ENCODE measurements at places on chromosomes 2 and 18. TPM values are rescaled to one million over a fixed set of nuclear protein-coding genes. Genes with fewer than 3 reads are reported as not detected.

DNA sequence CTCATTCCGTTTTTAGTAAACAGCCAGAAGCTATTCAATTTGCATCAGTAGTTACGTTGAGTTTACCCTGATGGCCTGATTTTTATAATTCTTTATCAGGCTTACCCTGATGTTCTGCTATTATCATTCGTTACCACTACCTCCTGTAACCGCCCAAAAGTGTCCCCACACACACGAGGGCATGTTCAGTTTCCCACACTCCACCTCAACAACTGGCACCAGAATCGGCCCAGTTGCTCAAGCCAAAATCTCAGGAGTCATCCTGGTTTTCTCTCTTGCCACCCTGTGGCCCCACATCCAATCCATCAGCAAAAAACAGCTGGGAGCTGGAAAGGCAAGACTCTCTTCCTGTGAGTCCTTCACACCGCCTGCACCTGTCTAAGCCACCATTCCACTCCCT lies 102.9 kb upstream of the RAB6C start:
- no peaks in the 10 kb centered on the region for H3K27me3 ChIP-seq
- peaks cover 14% of the 10 kb centered on the region for H3K4me1 ChIP-seq
- no peak for DNase-seq

GRCh38 chr18:9619545-9619944 lies 5.2 kb upstream of the PPP4R1 start:
- H3K4me1 ChIP-seq, result peaks cover 5% of the 10 kb centered on the region
- H3K36me3 ChIP-seq, result no peaks in the 10 kb centered on the region
- no peak overlapping the region for H3K4me3 ChIP-seq
- no peak for DNase-seq
- H3K27me3 ChIP-seq, result no peaks in the 10 kb centered on the region

- no peak overlapping the region for H3K27ac ChIP-seq
- H3K4me3 ChIP-seq, result no peak overlapping the region
- no peaks in the 10 kb centered on the region for H3K27me3 ChIP-seq
These were observed 447.5 kb upstream of the FSIP2 start for GRCh38 chr2:185291035-185291647.

DNA sequence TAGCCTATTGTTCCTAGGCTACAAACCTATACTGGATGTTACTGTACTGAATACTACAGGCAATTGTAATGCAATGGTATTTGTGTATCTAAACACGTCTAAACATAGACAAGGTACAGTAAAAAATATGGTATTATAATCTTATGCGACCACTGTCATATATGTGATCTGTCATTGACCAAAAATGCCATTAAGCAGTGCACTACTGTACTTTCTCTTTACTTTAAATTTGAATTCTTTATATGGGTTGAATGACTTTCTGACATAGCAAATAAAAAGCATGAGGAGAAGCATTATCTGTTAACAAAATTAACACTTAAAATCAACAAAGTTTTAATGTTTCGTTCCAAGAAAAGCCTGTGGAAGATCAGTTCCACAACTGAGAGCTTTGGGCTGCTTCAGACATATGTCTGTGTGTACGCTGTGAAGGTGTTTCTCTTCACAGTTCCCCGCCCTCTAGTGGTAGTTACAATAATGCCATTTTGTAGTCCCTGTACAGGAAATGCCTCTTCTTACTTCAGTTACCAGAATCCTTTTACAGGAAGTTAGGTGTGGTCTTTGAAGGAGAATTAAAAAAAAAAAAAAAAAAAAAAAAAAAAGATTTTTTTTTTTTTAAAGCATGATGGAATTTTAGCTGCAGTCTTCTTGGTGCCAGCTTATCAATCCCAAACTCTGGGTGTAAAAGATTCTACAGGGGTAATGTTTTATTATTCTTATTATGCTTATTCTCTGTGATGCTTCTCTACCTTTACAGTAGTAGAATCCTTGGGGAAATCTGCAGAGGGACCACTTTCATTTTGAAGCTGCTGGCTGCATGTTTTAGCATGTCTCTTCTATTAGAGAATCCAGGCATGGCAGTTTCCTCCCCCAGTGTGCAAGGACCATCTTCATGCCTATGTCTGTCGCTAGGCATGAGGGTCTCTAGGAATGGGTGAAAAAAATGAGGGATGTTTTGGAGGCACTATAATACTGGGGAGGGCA lies 54.5 kb downstream of the SCN2A start:
- no peaks in the 10 kb centered on the region for H3K36me3 ChIP-seq
- peak; percentile 51 for DNase-seq
- no peaks in the 10 kb centered on the region for H3K27me3 ChIP-seq
- H3K4me3 ChIP-seq, result no peak overlapping the region
- no peaks in the 10 kb centered on the region for H3K4me1 ChIP-seq
- H3K27ac ChIP-seq, result no peak overlapping the region

GRCh38 chr2:177101930-177102329 lies 110.7 kb upstream of the HNRNPA3 start:
- no peak overlapping the region for H3K4me3 ChIP-seq
- H3K4me1 ChIP-seq, result no peaks in the 10 kb centered on the region
- no peak for DNase-seq

PRKAG3 gene
- total RNA-seq, result not detected

DNA sequence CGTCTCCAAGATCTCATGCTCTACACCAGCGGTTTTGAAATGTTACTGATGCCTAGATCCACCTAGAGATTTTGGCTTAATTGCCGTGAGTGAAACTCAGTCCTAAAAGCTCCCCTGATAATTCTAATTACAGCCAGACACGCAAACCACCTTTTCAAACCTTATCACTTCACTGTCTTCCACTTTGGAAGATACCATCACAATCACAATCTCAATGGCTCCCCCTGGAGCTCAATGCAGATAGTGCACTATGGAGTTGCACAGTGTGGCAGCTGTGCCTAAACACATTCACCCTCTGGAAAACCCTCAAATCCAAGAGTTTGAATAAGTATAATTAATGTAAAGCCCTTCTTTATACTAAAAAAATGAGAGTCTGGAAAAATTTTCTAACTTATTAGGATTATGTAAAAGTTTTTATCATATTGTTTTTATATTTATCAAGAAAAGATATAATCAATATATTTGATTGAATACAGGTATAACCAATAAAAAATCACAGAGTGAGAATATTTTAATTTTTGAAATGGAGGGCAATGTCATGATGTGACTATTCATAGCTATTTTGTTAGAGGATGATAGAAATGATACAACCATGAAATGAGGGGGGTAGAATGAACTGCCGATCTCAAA lies 102.9 kb upstream of the SLC8A1 start:
- DNase-seq, result no peak
- no peaks in the 10 kb centered on the region for H3K4me1 ChIP-seq
- no peaks in the 10 kb centered on the region for H3K36me3 ChIP-seq
- no peak overlapping the region for H3K27ac ChIP-seq
- no peaks in the 10 kb centered on the region for H3K27me3 ChIP-seq
- no peak overlapping the region for H3K4me3 ChIP-seq

- H3K4me3 ChIP-seq, result no peak overlapping the region
- no peak for DNase-seq
- H3K4me1 ChIP-seq, result no peaks in the 10 kb centered on the region
- no peaks in the 10 kb centered on the region for H3K36me3 ChIP-seq
- no peak overlapping the region for H3K27ac ChIP-seq
These were observed 94.5 kb downstream of the LAMA1 start for GRCh38 chr18:7023063-7023580.

PSMA8 gene
- total RNA-seq, result 1.7 TPM

- no peak for DNase-seq
- no peaks in the 10 kb centered on the region for H3K4me1 ChIP-seq
- no peak overlapping the region for H3K4me3 ChIP-seq
These were observed 166.9 kb downstream of the MSH2 start for GRCh38 chr2:47569658-47570475.

SAG gene
- not detected for total RNA-seq

EVA1A gene
- total RNA-seq, result not detected

- no peaks in the 10 kb centered on the region for H3K4me1 ChIP-seq
- H3K27ac ChIP-seq, result no peak within 1 kb of the TSS
- no peak for DNase-seq
- no peaks in the 10 kb centered on the region for H3K36me3 ChIP-seq
- H3K4me3 ChIP-seq, result no peak within 1 kb of the TSS
These were observed at the start of gene SYT4 for GRCh38 chr18:43277164-43277600. Gene SYT4, minus strand, starts transcription at chr18:43277490. Its CDS starts 209 bp downstream, at chr18:43277281.

- no peak overlapping the region for H3K27ac ChIP-seq
- H3K4me1 ChIP-seq, result no peaks in the 10 kb centered on the region
- H3K27me3 ChIP-seq, result no peaks in the 10 kb centered on the region
- no peak overlapping the region for H3K4me3 ChIP-seq
- no peaks in the 10 kb centered on the region for H3K36me3 ChIP-seq
- no peak for DNase-seq
These were observed 219.7 kb downstream of the SLC4A10 start for GRCh38 chr2:161843936-161844335.

DPY30 gene
- 82.7 TPM for total RNA-seq

ADGRF3 gene
- 2.6 TPM for total RNA-seq

DNA sequence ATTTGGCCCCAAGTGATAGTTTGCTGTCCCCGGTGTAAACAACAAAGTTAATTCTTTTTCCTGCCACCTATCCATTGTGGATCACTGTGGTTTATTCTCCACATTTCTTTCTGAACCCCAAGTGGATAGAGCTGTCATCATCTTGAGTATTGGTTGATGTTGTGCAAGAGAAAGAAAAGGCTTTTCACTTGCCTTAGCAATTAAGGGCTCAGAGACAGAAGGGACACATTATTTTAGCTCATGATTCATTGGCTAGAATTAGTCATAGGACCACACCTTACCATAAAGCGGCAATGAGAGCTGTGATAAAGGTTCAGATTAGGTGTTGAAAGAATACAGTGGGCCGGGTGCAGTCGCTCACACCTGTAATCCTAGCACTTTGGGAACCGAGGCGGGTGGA lies 442.1 kb upstream of the DCC start:
- H3K27ac ChIP-seq, result no peak overlapping the region
- no peak for DNase-seq
- no peaks in the 10 kb centered on the region for H3K4me1 ChIP-seq

DNA sequence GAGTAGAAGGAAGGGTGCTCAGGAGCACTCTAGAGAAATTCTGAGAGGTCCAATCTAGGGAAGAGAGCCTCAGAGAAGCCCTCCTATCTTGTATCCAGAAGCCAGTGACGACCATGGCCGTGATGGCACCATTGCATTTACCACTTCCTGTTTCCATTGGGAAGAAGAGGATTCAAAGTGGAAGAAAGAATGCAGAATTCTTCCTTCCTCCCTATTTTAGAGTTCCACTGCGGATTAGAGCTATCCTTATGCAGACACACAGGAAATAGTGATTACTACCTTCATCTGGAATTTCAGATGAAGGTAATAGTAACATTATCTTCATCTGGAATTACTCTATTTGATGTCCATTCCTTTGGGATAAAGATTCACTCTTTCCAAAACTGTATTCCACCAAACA lies 45.6 kb upstream of the PCBP1 start:
- H3K4me3 ChIP-seq, result no peak overlapping the region
- no peaks in the 10 kb centered on the region for H3K27me3 ChIP-seq
- no peaks in the 10 kb centered on the region for H3K36me3 ChIP-seq

NT5DC4 gene
- not detected for total RNA-seq

DNA sequence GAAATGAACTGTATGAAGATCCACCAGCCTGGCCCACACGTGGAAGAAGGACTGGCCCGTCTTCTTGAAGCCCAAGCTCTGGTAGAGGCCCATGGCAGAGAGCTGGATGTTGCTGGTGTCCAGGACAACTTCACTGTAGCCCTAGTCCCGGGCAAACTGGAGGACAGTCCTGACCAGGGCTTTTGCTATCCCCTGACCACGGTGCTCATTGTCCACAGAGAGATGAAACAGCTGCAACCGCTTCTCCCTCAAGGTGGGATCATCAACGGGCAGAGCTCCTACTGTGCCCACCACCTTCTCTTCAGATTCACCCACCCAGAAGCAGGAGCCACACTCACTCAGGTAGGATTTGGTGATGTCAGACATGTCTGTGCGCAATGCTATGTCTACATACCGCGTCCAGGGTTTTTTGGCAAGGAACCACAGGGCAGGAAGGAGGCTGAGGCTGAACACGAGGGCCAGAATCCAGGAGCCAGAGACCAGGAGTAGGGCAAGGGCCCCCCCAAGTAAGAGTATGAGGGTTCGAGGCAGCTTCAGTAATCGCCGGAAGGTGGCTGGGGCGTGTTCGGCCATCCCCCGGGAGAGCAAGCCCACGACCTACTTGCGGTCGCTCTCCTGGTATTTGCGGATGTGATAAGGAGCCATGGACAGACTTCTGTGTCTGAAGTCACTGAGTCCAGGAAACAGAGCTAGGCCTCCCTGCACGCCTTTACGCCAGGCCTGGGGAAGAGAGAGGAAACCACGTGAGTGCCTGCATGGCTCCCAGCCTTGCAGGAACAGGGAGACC lies 36.3 kb downstream of the TPRKB start:
- H3K4me1 ChIP-seq, result no peaks in the 10 kb centered on the region
- no peak overlapping the region for H3K27ac ChIP-seq
- H3K36me3 ChIP-seq, result no peaks in the 10 kb centered on the region
- H3K27me3 ChIP-seq, result no peaks in the 10 kb centered on the region

CHST10 gene
- 11.0 TPM for total RNA-seq

GRCh38 chr2:73079636-73080035 lies 8.1 kb upstream of the SFXN5 start:
- H3K4me3 ChIP-seq, result no peak overlapping the region
- no peaks in the 10 kb centered on the region for H3K27me3 ChIP-seq
- H3K36me3 ChIP-seq, result no peaks in the 10 kb centered on the region
- DNase-seq, result no peak
- H3K27ac ChIP-seq, result no peak overlapping the region
- H3K4me1 ChIP-seq, result no peaks in the 10 kb centered on the region

DNA sequence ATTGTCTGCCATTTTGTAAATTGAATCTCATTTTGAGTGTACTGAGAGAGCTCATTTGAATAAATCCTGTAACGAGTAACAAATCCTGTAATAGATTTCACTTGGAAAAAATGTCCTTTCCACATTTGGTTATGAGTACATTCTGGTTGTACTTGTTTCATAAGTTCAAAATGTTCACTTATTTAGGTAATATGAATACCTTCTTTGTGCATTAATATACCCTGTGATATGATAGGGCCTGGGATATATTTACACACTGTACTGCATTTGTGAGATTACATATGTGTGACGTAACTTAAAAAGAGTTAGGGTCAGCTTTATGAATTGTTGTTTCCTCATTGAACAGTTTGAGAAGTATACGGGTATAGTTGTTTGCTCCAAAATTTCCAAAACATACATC lies 16.1 kb downstream of the AGFG1 start:
- H3K27me3 ChIP-seq, result no peaks in the 10 kb centered on the region
- no peaks in the 10 kb centered on the region for H3K36me3 ChIP-seq
- DNase-seq, result no peak
- no peak overlapping the region for H3K4me3 ChIP-seq
- peaks cover 21% of the 10 kb centered on the region for H3K4me1 ChIP-seq

KIAA2012 gene
- total RNA-seq, result not detected

- H3K4me3 ChIP-seq, result no peak overlapping the region
- H3K4me1 ChIP-seq, result no peaks in the 10 kb centered on the region
- no peak for DNase-seq
These were observed 127.7 kb downstream of the DYSF start for GRCh38 chr2:71581026-71581425.

DNA sequence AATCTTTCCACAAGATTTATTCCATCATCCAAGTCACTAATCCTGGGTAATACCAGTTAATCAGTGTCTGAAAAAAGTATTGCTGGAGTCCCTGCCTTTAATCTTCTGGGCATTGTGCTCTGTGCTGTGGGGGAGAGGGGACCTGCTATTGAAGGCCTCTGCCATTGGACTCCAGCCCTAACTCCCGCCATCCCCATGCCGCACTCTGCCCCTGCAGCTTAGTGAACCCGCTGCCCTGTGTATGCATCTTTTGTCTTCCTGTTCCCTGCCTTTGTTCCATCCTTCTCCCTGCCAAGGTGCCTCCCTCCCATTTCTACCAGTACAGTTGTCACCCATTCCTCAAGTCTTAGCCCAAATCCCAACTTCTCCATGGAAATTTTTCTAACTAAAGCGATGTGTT lies 113.8 kb upstream of the EPAS1 start:
- no peaks in the 10 kb centered on the region for H3K27me3 ChIP-seq
- peaks cover 15% of the 10 kb centered on the region for H3K4me1 ChIP-seq
- no peak overlapping the region for H3K27ac ChIP-seq
- H3K36me3 ChIP-seq, result no peaks in the 10 kb centered on the region
- no peak for DNase-seq
- H3K4me3 ChIP-seq, result no peak overlapping the region
